Fibroblast of the aortic adventitia (primary cell): ENCODE measurements at places on chromosomes 5 and 9. TPM values are rescaled to one million over a fixed set of nuclear protein-coding genes. Genes with fewer than 3 reads are reported as not detected.
A peak's percentile ranks its signal among the peaks of the same experiment; 100 is the strongest.

GRCh38 chr5:69271376-69271775 lies 36.7 kb downstream of the CDK7 start:
- peak; percentile 61 for DNase-seq

DNA sequence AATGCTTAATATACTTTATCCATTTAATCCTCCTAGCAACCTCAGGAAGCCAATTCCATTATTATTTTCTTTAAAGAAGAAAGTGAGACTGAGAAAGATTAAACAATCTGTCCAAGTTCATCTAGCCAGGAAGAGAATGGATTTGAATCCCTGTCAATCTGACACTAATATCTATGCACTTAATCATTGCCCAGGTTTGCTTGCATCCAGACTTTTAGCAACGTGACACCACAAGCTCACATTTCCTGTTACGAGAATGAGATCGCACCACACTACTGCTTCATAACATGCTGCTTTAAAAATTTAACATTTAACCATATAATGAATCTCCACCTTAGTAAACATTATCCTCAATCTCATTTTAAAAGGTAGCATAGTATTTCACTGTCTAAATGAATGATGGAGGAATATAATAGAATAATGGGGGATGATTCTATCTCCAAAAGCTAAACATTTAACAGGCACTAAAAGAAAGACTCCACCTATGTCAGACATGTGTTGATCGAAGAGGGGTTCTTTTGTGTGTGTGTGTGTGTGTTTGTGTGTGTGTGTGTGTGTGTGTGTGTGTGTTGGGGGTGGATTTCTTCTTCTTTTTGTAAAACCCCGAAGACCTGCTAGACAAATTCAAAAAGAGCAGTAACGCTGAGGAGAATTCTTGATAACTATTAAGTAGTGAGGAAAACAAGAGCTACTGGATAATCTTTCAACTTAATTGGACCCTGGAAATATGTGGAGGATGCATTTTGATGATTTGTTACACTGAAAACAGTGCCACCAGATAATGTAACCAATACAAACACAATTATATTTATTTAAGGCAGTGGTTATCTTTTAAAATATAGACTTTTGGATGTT lies 138.7 kb upstream of the NR3C1 start:
- no peak for DNase-seq

GRCh38 chr5:123776761-123777160 lies 264.8 kb downstream of the CSNK1G3 start:
- peak; percentile 67 for DNase-seq

- DNase-seq, result no peak
Observed at GRCh38 chr9:137068539-137069507, 1.5 kb downstream of the SAPCD2 start.

DNA sequence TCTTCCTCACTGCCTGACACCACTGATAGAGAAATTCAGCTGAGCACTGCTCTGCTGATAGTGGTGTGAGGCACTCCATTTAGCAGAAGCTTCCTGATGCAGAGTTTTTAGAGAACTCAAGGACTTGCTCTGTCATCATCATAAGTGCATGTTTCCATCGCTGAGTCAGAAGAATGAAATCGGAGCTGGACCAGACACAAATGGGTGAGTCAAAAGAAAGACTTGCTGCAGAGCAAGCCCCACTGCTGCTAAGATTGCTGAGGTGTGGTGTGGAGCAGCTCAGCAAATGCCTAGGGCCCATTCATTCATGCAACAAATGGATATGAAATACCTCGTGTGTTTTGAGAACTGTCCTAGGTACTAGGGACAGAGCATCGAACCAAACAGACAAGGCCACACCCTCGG lies 410.2 kb upstream of the SLC30A5 start:
- DNase-seq, result peak; percentile 95

Gene OSMR
- 57.2 and 96.7 TPM in 2 replicates for total RNA-seq

Gene OGN
- 140 and 166 TPM in 2 replicates for total RNA-seq

Gene UBAP1
- total RNA-seq, result 27.5 and 57.1 TPM in 2 replicates
